RCC 7860 (cell line): ENCODE measurements at places on chromosomes 13 and 19.

DNA sequence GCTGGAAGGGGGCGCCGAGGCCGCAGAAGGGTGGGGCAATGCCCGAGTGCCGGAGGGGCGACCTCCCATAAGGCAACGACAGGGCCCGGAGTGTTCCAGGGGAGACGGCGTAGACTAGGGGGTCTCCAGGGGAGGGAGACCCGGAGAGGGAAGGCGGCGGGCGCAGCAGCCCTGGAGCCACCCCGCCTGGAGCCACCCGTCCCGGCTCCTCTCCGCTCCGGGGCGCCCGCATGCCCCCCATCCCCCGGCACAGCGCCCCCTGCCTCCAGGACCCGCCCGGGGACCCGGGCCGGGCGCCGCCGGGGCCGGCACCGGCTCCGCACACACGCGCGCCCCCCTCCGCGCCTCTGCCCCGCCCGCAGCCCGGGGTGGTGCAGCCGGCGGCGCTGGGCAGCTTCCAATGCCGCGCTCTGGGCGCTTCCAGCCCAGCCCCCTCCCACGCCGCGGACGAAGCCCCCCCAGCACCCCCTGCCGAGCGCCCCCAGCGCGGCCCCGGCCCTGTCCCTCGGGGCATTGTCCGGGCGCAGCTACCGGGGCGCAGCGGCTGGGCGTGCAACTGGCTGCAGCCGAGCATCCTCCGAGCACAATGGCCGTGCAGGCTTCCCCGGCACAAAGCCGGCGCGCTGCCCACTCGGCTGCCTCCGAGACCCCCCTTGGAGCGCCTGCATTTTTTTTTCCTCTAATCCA, 519 bp downstream of the PTPRS start:
- no peak for DNase-seq

DNA sequence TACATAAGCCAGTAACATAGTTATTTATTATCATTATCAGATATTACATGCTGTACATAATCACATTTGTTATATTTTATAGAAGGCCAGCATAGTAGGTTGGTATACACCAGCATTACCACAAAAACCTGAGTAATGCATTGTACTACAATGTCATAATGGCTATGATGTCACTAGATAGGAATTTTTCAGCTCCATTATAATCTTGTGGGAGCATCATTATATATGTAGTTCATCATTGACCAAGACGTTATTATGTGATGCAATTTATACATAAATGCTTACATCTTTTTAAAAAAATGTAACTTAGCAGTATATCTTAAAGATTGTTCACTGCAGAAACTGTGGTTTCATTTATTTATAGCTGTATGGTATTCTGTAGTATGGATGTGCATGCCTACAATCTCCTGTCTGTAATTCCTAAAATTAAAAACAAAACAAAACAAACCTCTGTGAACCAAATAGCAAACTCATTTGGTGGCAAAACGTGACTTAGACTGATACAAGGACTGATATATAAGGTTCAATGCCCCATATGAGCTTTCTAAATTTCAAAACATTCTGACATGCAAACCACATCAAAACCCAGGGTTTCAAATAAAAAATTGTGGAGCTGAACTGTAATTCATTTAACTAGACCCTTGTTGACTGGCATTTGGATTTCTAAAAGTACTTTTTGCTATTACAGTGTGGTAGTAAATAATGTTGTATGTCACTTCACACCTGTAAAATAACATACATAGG, 250.9 kb downstream of the DLEU7 start:
- DNase-seq, result peak; percentile 87

DNA sequence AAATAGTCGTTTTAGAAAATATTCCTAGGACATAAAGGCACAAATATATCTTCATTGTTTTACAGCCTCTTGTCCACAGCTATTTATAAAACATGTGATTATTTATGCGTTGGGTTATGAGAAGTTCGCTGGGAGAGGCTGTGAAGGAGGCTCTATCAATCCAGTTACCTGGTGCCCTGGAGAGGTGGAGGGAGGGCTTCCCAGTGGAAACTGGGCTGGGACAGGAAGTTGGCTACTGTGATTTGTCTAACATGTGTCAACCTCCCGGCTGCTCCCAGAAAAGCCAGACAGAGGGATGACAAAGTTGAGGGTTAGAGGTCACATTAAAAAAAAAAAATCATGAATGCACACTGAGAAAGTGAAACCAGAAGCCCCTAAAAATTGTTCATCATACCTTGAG, 346.5 kb downstream of the ZNF536 start:
- no peak for DNase-seq

DNA sequence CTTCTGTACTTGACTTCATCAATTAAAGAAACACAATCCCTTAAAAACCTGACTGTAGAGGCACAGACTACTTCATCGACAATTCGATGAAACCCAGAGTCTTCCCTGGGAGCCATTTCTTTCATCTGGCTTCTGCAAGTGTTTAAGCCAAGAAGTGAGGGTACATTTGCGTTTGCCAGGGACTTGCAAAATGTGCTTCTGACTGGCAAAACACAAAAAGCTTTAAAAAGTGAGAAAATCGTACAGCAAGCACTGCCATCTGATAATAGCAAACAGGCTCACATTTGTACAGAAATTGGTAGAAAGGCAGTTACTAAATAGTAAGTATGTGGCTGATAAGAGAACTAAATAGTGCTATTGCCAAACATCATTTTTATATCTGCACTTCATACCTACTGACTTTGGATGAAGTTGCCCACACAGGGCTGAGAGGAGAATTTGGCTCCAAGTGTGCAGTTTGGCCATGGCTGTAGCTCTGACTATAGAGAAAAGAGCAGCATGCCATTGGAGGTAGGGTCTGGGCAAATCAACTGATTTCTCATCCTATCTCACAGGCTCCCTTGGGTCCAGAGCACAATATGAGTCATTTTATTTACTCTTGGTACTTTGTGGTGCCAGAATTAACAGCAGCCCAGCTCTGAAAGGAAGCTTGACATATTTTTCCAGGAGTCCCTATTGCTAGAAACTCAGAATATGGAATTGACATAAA, 358.1 kb downstream of the OXGR1 start:
- no peak for DNase-seq

GRCh38 chr13:97986835-97987234, 33.4 kb downstream of the IPO5 start:
- no peak for DNase-seq

DNA sequence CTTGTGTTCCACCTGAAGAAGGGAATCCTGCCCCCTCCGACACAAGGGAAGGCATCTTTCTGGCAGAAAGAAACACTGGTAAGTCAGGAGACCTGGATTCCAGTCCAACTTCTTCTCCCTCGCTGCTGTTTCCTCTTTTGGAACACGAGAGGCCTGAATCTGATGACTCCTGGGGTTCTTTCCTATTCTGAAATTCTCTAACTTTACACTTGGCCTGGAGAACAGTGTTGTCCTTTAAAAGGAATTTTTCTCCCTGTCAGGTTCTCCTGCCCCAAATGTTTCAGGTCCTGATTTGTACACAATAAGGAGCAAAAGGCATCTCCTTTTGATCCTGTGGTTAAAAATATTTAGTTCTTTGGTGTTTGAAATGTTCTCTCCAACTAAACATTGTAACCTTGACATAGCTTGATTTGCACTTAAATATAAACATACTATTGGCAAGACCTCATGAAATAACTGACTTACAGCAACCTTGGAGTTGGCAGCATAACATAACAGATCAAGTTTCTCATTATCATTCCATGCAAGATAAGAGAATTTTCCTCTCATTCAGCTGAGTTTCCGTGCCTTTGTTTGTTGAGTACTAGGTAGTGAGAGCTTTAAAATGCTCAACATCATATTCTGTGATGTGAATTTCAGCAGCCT, 244.8 kb downstream of the COG6 start:
- no peak for DNase-seq

- DNase-seq, result no peak
Measured at GRCh38 chr19:35519291-35519690, 5.8 kb upstream of the DMKN start.

- no peak for DNase-seq
Measured at GRCh38 chr13:74136084-74136658, 2.0 kb upstream of the KLF12 start.

GRCh38 chr13:80022146-80022545, 318.8 kb downstream of the SPRY2 start:
- no peak for DNase-seq

- no peak for DNase-seq
Measured at GRCh38 chr19:58387338-58388174, 487 bp downstream of the RPS5 start.

DNA sequence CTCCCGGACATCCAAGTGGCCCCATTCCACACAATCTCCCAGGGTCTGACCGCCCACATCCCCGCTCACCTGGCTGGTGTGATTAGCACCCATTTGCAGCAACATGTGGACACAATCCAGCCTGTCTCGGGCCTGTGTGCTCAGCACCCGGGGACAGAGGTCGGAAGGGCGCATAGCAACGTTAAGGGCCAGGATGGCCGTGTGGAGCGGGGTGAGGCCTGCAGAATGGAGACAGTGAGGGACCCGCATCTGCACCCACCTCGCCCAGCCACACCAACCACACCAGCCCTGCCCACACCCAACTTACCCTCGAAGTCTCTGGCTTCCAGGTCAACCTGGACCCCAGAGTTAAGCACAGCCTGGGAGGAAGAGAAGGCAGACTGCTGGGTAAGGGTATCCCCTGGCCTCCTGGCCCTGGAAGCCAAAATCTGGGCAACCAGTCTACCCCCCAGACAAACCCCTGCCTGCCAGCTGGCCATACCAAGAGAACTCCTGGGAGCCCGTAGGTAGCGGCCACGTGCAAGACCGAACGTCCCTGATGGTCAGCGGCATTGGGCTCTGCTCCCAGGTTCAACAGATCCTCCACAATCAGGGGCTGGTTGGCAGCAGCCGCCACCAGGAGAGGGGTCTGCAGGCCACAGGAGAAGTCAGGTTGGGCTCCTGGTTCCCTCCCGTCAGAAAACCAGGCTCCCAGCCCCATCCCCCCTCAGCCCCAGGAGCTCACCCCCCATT, 4.3 kb downstream of the NFKBID start:
- no peak for DNase-seq

- peak; percentile 65 for DNase-seq
Measured at GRCh38 chr19:31408460-31409124, 59.4 kb upstream of the TSHZ3 start.

- no peak for DNase-seq
Measured at GRCh38 chr19:18604820-18605159, 1.8 kb downstream of the CRLF1 start.

DNA sequence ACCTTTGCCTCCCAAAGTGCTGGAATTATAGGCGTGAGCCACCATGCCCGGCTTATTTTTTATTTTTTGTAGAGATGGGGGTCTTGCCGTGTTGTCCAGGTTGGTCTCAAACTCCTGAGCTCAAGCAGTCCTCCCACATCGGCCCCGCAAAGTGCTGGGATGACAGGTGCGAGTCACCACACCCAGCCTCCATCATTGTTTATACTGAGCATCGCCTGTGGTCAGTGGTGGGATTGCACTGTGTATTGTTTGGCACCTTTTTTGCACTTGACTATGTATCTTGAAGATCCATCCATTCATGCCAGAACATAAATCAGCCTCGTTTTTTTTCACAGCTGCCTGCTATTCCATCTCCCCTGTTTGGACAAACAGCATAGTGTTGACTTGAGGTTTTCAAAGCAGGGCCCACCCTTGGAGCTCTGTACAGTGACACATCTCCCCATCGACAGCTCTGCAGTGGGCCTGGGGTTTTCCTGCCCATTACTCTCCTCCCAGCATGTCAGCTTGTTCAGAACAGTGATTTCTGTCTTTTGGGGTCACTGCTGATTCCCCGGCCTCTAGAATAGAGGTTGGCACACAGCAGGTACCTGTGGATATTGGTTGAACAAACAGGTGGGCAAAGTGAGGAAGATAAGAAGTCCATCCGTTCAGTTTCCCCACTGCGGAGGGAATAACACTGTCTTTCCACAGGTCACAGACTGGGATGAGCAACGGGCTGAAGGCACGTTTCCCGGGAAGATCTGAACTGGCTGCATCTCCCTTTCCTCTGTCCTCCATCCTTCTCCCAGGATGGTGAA, 8.2 kb upstream of the UPK1A start:
- DNase-seq, result no peak

DNA sequence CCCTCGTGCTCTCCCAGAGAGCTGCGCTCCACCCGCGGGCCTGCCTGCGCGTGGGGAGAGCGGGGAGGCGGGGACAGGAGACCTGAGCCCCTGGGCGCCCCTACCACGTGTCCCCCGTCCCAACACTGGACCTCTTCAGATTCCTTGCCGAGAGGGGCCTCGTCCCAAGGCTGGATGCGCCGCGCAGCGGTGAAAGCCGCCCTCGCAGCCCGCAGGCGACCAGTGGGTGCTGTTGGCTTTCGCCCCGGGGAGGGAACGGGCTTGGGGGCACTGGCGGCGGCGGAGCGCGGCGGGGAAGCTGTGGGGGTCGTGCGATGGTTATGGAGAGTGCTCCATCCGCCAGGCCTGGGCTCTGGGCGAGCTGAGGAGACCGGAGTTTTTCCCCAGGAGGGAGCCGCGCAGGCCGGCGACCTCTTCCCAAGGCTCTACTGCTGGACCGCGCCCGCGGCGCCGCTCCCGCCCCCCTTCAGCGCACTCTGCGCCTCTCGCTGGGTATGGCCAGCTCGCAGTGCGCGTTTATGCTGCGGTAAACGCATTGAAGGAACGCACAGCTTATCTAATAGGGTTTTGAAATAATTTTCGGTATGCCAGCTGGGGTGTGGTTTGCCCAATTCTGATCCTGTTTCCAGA, 17.2 kb upstream of the RNF17 start:
- DNase-seq, result no peak

GRCh38 chr13:66887088-66887487, 343.0 kb downstream of the PCDH9 start:
- peak; percentile 21 for DNase-seq

- DNase-seq, result no peak
Measured at GRCh38 chr19:10701955-10702525, 801 bp downstream of the QTRT1 start.

DNA sequence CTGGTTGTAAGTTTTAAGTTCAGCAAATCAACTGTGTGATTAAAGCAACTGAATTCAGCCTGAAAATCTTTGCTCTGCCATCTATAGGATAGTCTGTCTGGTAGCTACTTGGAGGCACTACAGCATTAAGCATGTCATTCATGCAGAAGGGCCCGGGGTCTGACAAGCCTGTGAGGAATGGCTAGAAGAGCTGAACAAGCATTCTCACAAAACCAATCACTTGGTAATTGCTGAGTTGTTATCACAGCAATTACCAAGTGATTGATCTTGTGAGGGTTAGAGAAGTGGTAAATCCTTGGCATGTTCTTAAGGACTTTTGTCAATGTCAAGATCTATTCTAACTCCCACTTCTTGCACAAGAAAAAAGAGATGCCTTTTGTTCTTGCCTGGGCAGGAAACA, 356.1 kb downstream of the FGF14 start:
- DNase-seq, result no peak

DNA sequence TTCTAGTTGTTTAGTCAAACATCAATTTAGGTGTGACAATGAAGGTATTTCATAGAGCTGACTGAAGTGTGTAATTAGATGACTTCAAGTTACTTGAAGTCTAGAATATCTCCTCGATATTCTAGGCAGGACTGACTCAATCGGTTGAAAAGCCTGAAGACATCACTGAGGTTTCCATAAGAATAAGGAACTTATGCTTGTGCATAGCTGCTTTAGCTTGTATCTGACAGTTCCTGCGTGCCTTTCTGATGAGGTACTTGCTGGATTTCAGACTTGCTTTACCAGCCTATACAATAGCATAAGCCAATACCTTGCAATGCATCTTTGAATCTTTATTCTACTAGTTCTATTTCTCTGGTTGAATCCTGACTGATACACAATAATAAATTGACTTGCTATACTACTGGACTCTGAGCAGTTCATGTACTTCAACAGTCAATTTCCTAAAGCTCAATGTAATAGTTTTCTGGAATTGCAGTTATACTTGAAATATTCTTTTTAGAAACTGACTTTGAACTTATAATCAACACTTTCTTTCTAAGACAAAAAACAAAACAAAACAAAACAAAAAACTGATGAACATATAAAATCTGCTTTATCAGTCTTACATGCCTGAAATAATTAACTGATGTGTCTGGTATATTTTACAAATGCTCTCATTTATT, 1534.8 kb downstream of the SLITRK5 start:
- DNase-seq, result no peak
